ENCODE measurements at places on chromosomes 1 and 21. TPM values are rescaled to one million over a fixed set of nuclear protein-coding genes. Genes with fewer than 3 reads are reported as not detected.

Gene PKLR
- 0.17 TPM for total RNA-seq

GRCh38 chr1:17878837-17879236 is 123.7 kb downstream of the ACTL8 start:
- DNase-seq, result no peak

GRCh38 chr1:34858901-34859445 is 576 bp downstream of the SMIM12 start:
- no peak for DNase-seq

DNA sequence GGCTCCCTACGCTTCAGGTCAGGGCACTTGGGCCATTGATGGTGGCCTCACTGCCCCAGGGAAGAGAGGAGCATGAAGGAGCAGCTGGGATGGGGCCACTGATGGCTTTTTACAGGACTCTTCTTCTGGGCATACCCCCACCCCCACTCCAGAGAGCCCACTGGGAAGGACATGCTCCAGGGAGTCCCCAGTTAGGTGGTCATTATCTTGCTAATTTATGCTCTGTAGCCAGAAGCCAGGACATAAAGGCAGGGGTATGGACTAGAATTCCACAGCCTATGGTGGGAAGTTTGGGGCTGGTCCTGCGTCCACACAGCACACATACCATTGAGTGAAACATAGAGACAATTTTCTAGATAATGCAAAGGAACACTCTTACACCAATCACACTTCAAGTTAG is 8.8 kb upstream of the GRIK3 start:
- DNase-seq, result no peak

Gene INTS7
- total RNA-seq, result 21.7 TPM

- no peak for DNase-seq
Measured at GRCh38 chr1:161238039-161238473, at the start of gene NR1I3. Gene NR1I3 (minus strand): TSS chr1:161238203. CDS start chr1:161236565, 1,638 bp downstream.

DNA sequence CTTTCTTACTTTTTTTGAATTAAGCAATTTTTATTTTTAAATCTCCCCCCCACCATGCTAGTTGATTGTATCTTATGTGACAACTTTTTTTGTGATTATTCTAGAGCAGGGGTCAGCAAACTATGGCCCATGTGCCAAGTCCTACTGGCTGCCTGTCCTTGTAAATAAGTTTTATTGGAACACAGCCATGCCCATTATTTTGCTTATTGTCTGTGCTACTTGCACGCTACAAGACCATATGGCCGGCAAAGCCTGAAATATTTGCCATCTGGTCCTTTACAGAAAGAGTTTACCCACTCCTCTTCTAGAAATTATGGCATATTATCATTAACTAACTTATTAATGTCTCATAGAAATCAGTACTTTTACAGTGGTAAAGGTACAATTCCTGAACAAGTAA is 51.7 kb downstream of the AK5 start:
- no peak for DNase-seq

DNA sequence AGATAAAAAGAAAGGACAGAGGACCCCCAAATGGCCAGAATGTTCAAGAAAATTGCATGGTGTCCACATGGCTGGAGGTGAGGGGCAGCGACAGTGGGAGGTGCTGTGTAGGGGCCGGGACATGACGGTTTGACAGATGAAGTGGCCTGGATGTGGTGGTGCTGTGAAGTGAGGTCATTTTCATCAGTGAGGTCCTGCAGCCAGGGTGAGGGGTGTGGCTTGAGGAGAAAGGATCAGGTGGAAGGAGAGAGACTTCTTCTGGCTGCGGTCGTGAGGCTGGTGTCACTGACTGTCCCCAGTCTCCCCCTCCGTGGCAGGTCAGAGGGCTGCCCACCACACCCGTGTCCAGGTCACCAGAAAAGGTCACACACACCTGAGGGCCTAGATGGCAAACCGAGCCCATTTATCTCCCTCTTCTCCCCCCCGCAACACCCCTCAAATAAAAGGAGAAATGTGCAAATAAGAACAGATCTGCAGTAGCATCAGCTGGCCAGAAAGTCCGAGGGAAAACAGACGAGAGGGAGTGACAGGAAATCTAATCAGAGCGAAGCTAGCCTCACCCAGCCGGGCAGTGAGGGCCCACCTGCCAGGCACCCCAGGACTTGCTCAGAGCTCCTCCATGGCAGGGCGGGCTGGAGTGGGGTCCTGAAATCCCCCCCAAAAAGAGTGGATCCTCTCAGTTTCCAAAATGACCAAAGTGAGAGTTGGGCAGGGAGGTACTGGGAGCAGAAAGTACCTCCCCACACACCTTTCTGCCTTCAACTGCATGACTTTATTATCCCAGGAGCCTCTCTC is 148.5 kb upstream of the EDN2 start:
- DNase-seq, result no peak

Gene TTC22
- 1.8 TPM for total RNA-seq

DNA sequence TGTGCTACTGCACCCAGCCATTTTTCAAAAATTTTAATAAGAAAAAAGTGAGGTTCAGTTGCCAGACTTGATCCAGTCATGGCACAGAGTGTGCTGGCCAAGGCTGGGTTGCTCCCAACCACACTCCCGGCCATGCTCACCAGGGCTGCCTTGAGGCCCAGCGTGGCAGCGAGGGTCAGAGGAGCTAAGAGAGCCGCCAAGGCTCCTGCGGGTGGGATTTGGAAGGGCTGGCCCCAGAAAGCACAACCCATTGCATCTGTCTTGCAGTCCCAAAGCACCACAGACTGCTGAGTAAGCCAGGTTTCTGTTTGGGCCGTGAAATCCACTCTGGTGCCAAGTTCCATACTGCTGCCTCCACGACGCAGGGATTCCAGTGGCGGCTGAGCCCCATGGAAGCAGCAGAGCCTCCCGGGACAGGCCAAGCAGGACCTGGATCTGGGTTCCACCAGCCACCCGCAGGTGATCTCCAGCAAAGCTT is 22.6 kb downstream of the ZBTB17 start:
- DNase-seq, result no peak

Gene NCF2
- total RNA-seq, result 0.25 TPM

Gene CRNN
- total RNA-seq, result not detected

Gene ZBTB37
- total RNA-seq, result 9.5 TPM

Gene IGSF9
- total RNA-seq, result 10.3 TPM

Gene CELA3A
- 9.0 TPM for total RNA-seq

Gene OVAAL
- not detected for total RNA-seq

GRCh38 chr1:201253411-201253810 is 29.9 kb upstream of the PKP1 start:
- no peak for DNase-seq

DNA sequence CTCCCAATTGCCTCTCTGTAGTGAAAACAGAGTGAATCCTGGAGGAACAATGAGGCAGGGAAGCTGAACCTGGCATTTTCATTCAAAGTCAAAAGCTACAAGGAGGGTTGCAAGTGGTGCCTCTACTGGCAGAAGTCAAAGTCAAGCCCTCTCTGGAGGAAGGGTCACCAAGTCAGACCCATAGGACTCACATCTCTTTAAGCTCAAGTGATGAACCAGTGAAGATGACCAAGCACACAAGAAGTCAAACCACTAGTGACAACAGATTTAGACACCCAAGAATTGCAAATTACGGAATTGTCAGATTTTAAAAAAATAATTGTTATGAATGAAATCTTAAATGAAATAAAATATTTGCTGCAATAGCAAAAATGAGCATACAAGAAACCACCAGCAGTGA is 81.1 kb upstream of the ATP1B1 start:
- no peak for DNase-seq

GRCh38 chr1:18090636-18091035 is 17.0 kb upstream of the IGSF21 start:
- no peak for DNase-seq

GRCh38 chr1:153540394-153541361 is at the start of gene S100A5:
Gene S100A5 (minus strand): TSS chr1:153540934. CDS start chr1:153540191, 743 bp downstream.
- DNase-seq, result no peak

DNA sequence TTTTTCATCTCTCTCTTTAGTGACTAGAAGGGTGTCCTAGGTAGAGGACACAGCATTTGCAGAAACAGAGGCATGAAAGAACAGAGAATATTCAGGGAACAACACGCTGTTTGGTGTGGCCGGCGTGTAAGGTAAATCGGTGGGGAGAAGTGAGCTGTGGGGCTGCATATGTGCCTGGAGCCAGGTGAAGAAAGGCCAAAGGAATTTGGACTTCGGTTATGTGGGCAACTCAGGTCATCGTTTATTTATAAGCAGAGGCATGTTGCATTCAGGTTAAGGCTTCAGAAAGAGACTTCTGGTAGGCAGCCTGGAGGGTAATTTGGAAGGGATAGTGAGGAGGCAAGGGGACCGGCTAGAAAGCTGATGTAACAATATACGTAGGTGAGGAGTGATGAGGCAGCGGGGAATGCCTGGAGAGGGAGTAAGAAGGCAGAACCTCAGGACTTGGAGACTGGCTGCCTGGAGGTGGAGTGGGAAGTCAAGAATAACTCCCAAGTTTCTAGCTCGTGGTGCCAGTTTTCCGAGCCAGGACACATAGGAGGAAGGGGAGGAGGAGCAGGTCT is 64.1 kb upstream of the ACOT11 start:
- DNase-seq, result no peak

GRCh38 chr1:78232630-78233029 is 186.9 kb downstream of the GIPC2 start:
- DNase-seq, result no peak

- no peak for DNase-seq
Measured at GRCh38 chr1:199168888-199169585, 530.2 kb downstream of the PTPRC start.

Gene TDRKH
- 11.1 TPM for total RNA-seq

- DNase-seq, result no peak
Measured at GRCh38 chr1:103788377-103788776, 38.7 kb downstream of the AMY1C start.

DNA sequence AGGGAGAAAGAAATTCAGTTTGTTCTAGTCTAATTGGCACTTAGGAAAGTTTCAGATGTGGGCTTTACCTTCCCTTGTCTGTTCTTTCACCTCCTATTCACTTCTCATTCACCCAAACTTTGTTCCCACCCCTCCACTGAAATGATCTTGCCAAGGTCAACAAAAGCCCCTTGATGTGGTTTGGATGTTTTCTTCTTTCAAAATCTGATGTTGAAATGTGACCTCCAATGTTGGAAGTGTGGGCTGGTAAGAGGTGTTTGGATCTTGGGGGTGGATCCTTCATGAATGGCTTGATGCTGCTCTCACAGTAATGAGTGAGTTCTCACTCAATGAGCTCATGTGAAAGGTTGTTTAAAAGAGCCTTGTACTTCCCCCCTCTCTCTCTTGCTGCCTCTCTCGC is 379.3 kb downstream of the HHIPL2 start:
- DNase-seq, result no peak

DNA sequence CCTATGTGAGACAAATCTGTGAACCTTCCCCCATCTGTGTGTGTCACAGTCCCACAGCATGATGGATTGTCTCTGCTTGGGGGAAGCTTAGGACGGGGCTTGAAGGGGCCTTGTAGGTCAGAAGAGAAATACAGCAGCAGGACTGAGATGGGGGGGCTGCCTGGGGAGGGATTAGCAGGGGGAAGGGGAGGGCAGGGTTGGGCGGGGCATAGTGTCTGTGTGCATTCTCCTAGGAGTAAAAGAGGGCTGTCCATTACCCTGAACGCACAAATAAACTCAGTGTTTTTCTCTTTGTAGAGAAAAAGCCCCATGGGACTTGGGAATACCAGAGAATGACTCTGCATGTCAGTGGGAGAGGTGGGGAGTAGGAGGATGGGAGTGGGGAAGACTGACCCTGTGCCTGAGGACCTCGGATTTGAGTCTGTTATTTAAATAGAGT is 16.4 kb downstream of the RNF220 start:
- no peak for DNase-seq

DNA sequence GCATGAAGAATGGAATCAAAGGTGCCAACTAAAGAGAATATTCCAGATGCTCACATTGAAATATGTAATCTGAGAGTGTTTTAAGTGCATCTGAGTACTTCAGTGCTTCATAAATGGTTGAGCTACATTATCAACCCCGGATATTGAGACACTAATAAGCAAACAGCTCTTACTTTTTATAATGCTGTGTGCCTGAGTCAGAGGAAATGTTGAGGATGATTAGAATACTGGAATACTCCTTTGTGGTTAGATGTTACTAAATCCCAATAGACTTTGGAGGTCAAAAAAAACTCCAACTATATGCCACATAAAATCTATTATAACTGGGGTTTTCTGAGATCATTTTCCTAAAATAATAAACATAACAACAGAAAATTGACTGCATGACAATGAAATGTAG is 12.5 kb upstream of the KCNA3 start:
- no peak for DNase-seq

GRCh38 chr1:13725714-13726175 is 25.8 kb downstream of the PRDM2 start:
- DNase-seq, result peak; percentile 23

- no peak for DNase-seq
Measured at GRCh38 chr1:115922801-115923200, 53.5 kb upstream of the SLC22A15 start.

GRCh38 chr1:42815941-42816584 is 859 bp upstream of the ERMAP start:
- DNase-seq, result no peak

Gene BMP8A
- total RNA-seq, result 4.1 TPM

- no peak for DNase-seq
Measured at GRCh38 chr1:91787919-91788318, 98.0 kb downstream of the TGFBR3 start.

Gene AKR7A3
- 1.7 TPM for total RNA-seq

Gene RSPH1
- total RNA-seq, result 1.5 TPM

Gene RPTN
- total RNA-seq, result not detected

DNA sequence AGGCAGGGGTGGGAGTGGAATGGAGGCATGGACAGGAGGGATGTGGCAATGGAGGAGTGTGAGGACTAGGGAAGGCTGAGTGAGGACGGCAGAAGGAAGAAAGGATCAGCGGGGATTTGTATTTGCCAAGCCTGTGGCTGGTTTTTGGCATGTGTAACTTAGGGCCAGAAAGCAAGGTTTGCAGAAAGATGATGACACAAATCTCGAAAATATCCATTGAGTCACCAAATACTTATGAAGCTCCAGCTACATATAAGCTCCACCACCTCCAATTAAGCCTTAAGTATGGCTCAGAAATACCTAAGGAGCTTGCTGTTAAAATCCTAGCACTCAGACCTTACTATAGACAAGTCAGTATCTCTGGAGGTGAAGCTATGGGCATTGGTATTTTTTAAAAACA is 90.1 kb downstream of the OMA1 start:
- DNase-seq, result no peak

DNA sequence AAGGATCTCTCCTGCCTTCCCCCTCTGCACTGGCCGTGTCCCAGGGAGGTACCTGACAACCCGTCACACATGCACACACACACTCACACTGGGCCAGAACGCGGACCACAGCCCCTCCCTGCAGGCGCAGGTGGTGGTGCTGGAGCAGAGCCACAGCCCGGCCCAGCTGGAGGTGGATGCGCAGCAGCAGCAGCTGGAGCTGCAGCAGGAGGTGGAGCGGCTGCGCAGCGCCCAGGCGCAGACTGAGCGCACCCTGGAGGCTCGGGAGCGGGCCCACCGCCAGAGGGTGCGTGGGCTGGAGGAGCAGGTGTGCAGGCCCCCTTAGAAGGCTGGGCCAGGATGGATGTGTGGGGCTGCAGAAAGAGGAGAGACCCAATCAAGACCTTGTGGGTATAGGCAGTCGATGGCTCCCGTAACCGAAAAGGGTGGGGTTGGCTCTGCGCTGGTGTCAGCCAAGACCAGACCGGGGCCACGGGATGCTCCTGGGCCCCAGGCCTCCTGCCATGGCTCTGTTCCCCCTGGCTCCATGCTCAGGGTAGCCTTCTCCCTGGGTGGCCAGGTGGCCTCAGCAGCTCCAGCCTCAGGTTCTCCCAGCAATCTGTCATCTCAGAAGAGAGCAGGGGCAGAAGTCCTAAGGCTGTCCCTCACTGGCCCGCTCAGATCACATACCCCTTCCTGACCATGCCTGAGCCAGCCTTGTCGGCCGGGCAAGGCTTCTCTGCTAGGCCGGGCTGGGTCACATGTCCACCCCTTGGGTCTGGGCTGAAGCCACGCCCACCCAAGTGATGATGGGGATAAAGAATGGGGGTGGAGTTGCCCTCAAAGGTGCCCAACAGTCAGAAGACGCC is 8.9 kb downstream of the MFAP2 start:
- peak; percentile 26 for DNase-seq

Gene CAPZB
- total RNA-seq, result 203 TPM
